AG20443 (cell line): ENCODE measurements at places on chromosomes 7 and 10.
A peak's percentile ranks its signal among the peaks of the same experiment; 100 is the strongest.

GRCh38 chr10:52786098-52786497 lies 13.5 kb upstream of the MBL2 start:
- DNase-seq: no peak

GRCh38 chr10:67075491-67075971 lies 149.7 kb downstream of the LRRTM3 start:
- DNase-seq: no peak

GRCh38 chr10:36450380-36450779 lies 675.0 kb upstream of the ANKRD30A start:
- peak; percentile 64 for DNase-seq

GRCh38 chr7:157807510-157807909 lies 470.7 kb downstream of the DNAJB6 start:
- DNase-seq: no peak

GRCh38 chr7:43764807-43765491 lies 6.5 kb downstream of the BLVRA start:
- DNase-seq: peak; percentile 28

DNA sequence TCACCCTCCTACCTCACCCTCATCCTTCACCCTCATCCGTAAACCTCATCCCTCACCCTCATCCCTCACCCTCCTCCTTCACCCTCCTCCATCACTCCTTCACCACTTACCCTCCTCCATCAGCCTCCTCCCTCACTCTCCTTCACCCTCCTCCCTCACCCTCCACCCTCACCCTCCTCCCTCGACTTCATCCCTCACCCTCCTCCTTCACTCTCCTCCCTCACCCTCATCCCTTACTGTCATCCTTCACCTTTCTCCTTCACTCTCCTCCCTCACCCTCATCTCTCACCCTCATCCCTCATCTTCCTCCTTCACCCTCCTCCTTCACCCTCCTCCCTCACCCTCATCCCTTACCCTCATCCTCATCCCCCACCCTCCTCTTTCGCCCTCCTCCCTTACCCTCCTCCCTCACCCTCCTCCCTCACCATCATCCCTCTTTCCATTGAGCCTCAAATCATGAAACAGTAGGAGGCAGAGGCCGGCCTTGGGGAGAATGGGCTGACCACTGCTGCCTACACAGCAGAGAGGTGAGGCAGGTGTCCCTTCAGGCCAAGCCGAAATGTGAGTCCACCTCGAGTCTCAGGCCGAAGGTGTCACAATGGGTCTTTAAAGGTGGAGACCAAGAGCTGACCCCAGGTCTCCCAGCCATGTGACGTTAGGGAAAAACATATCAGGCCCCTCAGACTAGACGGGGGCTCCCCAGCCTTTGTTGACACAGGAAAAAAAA lies 53.0 kb downstream of the PDGFA start:
- DNase-seq: no peak

GRCh38 chr7:68691261-68692216 lies 906.7 kb upstream of the AUTS2 start:
- peak; percentile 74 for DNase-seq
